ENCODE measurements at places on chromosomes 7 and 10. TPM values are rescaled to one million over a fixed set of nuclear protein-coding genes. Genes with fewer than 3 reads are reported as not detected.

- no peak for DNase-seq
These were observed 26.7 kb downstream of the SHH start for GRCh38 chr7:155785536-155785935.

DNA sequence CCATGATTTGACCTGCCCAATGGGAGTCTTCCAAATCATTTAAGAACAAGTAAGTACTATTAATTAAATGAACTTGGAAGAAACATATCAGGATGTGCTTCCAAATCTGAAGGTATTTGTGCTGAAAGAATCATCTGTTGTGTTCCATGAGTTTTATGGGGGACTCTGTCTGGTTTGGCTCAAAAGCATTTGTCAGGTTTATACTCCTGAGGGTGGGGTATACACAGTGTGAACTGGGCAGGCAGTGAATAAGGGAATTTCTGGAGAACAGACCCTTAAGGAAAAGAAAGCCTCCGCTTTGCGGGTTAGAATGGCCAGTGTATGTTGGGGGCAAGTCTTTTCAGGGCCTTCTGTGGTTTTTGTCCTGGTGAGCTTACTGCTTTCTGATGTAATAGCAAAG, 29.9 kb downstream of the TCF7L2 start:
- no peak for DNase-seq

- DNase-seq: no peak
These were observed 192.8 kb upstream of the GDF10 start for GRCh38 chr10:47107007-47107747.

DNA sequence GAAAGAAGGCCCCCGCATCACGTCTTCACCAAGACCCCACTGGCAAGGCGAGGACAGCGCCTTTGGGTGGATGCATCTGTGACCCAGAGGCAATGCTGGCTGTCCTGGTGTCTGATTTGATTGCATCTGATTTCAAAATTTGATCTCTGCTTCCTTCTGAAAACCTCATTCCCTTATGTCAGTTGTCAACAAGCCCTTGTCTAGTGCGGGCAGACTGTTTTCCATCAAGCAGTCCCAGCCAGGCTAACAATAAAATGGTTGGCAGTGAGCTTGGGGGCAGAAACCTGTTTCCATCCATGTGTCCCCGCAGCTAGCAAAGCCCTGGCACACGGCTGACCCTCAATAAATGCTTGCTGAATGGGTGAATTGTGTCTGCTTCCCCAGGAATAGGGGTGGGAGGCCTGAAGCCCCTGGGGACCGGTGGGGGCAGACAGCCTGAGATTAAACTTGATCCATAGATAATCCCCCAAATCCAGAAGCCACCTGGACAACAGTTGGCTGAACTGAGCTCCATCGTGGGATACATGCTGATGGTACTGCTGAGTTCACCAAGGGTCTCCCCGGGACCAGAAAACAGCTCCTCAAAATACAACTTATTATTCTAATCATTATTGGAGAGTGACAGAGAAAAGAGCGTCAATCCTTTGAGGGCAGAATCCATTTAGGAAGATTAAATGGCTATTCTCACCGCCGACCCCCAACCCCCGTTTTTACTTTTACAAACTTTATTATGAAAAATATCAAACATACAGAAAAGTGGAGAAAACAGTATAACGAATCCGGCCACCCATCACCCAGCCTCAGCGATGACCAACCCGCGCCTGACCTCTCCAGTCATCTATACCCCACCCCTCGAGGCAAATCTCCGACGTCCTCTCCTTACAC, 912 bp upstream of the DUSP5 start:
- no peak for DNase-seq

Gene CPN1
- total RNA-seq: not detected

All from heart left ventricle (tissue), 16 donors.